Esophagus squamous epithelium (tissue), 5 donors: ENCODE measurements at places on chromosomes 4 and X. TPM values are rescaled to one million over a fixed set of nuclear protein-coding genes. Genes with fewer than 3 reads are reported as not detected.
A peak's percentile ranks its signal among the peaks of the same experiment; 100 is the strongest.

Gene TCEAL4
- 48.4 TPM for total RNA-seq

Gene SNCA
- 16.3 TPM for total RNA-seq

Gene PASD1
- not detected for total RNA-seq

Gene MCTS1
- total RNA-seq: 33.1 TPM

DNA sequence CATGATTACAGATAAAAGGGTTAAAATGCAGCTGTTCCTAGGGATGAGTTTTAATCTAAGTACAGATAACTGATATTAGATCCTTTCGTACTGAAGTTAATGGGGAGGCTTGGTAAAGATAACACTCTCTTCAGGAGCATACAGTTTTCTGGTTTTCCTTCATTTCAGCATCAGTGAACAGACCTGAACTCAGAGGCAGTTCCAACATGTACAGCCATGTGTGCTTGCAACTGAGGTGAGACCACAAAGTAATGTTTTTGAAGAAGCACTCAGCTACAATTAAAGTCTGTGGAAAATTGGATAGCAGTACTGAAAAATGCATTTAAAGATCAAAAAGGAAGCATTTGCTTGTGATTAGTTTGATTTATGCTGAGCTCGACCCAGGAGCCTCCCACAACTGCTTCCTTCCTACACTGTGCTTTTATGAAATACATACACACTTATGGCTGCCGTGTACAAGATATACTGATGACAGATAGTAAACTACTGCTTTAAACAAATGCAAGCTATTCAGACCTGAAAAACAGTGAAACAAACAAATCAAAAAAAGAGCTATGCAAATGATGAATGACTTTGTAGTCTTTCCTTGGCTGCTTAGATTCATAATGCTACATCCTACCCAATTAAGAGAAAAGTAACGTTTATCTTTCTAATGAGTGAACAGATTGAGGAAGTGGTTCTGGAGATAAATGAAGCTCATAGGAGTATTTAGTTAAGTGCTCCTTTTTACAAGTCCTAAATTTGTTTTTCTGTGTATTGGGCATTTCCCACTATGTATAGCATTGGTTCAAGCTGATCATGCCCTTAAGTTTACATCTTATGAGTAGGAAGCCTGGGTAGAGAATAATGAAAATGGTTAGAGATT lies 68.4 kb downstream of the PDLIM5 start:
- no peak overlapping the region for H3K27ac ChIP-seq
- DNase-seq: no peak
- no peak overlapping the region for H3K4me3 ChIP-seq
- H3K36me3 ChIP-seq: peaks cover 11% of the 10 kb centered on the region

DNA sequence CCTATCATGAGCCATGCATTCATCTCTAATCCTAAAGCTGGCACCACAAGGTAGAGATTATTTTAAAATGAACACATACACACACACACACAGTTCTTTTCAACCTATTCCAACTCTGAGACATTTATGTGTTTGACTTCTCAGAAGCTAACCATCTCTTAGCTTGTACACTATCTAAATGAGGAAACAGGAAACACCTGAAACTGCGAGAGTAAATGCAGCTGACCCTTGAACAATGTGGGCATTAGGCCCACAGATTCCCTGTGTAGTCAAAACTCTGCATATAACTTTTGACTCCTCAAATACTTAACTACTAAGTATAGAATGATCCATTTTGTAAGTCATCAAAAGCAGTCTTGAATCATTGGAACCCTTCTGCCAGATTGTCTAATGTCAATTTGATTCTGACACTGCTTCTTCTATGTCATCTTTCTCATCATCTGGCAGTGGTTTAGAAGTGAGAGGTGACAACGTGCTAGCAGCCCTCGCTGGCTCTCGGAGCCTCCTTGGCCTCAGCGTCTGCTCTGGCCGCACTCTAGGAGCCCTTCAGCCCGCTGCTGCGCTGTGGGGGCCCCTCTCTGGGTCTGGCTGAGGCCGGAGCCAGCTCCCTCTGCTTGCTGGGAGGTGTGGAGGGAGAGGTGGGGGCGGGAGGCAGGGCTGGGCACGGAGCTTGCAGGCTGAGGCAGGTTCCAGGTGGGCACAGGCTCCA lies 21.4 kb upstream of the IL15 start:
- H3K27me3 ChIP-seq: no peaks in the 10 kb centered on the region
- H3K27ac ChIP-seq: no peak overlapping the region
- no peaks in the 10 kb centered on the region for H3K4me1 ChIP-seq
- DNase-seq: no peak

DNA sequence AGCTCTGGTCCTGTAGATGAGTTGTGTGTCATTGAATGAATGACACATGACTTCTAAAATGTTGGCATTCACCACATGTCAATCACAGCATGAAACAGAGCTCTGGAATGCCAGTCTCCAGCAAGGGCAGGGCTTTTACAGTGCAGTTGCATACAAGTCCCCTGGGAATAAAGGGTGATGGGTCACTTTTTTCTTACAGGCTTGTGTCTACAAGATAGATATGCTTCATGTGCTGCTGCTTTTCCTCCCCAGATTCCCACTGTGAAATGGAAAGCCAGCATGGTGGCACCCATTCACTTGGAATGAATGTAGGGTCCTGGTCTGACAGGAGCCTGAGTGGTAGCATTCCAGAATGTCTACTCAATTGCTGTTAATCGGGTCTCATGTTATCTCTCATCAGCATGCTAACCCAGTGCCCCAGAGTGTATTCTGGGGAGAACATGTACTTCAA lies 159.1 kb upstream of the KIT start:
- no peaks in the 10 kb centered on the region for H3K27me3 ChIP-seq
- DNase-seq: no peak
- H3K4me1 ChIP-seq: no peaks in the 10 kb centered on the region
- no peaks in the 10 kb centered on the region for H3K36me3 ChIP-seq
- H3K27ac ChIP-seq: no peak overlapping the region
- no peak overlapping the region for H3K4me3 ChIP-seq

GRCh38 chrX:80016182-80016581 lies 1.6 kb downstream of the TBX22 start:
- no peaks in the 10 kb centered on the region for H3K36me3 ChIP-seq
- H3K4me3 ChIP-seq: no peak overlapping the region
- DNase-seq: no peak
- no peak overlapping the region for H3K27ac ChIP-seq
- H3K4me1 ChIP-seq: no peaks in the 10 kb centered on the region
- no peaks in the 10 kb centered on the region for H3K27me3 ChIP-seq

DNA sequence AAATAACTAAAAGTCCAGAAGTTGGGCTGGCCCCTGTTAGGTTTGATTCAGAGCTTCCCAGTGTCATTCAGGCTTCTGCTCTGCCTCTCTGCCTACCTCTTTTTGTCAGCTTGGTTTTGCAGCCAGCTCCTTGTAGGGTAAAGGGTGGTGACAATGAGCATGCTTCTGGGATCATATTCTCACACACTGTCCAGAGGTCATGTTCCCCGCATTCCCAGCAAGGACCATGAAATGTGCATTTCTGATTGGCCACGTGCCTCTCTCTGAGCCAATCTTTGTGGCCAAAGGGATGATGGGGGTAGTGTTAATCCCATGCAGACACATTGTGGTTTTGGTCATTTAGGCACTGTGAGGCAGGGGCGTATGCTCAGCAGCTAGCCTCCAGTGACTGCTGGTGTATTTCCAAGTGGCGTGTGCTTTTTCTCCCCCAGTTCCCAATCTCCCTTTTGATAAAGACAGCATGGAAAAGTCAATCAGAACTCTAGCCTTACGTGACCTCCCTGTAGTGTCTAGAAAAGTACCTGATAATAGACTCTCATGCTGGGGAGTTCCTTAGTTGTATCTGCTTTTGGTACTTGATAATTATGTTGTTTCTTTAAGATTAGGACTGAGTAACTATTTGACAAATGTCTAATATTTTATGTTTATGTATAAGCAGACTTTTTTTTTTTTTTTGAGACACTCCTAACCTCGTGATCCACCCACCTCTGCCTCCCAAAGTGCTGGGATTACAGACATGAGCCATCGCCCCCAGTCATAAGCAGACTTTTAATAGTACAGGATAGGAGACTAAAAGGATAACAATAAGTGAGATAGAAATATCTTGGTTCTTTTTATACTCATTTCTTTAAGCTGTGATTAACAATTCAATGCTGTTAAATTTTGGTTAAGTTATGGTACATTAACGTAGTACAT lies 57.8 kb downstream of the KIAA0232 start:
- H3K4me3 ChIP-seq: no peak overlapping the region
- peaks cover 5% of the 10 kb centered on the region for H3K36me3 ChIP-seq
- H3K27me3 ChIP-seq: no peaks in the 10 kb centered on the region
- H3K27ac ChIP-seq: no peak overlapping the region

- no peak for DNase-seq
- H3K27me3 ChIP-seq: no peaks in the 10 kb centered on the region
- H3K36me3 ChIP-seq: no peaks in the 10 kb centered on the region
- no peak overlapping the region for H3K27ac ChIP-seq
Observed at GRCh38 chr4:174066611-174067205, 216.8 kb downstream of the FBXO8 start.

GRCh38 chr4:38565271-38566199 lies 98.5 kb upstream of the KLF3 start:
- no peaks in the 10 kb centered on the region for H3K27me3 ChIP-seq
- no peak for DNase-seq
- H3K36me3 ChIP-seq: no peaks in the 10 kb centered on the region
- peaks cover 50% of the 10 kb centered on the region for H3K4me1 ChIP-seq

DNA sequence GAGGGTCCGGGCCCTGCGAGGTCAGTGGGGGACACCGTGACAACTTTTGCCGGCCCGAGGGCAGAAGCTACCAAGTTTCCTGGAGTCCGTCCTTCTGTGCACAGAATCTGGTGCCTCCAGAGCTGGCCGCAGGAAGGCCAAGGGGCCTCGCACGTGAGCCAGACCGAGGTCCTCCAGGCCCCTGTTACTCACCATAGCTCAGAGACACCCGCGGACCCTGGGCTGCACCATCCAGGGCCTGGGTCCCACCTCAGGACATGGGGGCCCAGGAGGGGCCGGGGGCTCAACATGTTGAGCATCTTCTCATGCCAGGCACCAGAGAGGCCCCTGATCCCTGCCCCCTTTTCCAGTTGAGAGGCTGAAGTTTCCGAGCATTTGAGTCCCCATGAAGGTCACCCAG lies 87.9 kb downstream of the HMX1 start:
- H3K4me3 ChIP-seq: no peak overlapping the region
- no peak for DNase-seq
- H3K36me3 ChIP-seq: no peaks in the 10 kb centered on the region
- no peak overlapping the region for H3K27ac ChIP-seq
- peaks cover 34% of the 10 kb centered on the region for H3K27me3 ChIP-seq
- no peaks in the 10 kb centered on the region for H3K4me1 ChIP-seq

GRCh38 chr4:86521373-86521969 lies 72.6 kb upstream of the PTPN13 start:
- no peak overlapping the region for H3K4me3 ChIP-seq
- H3K36me3 ChIP-seq: no peaks in the 10 kb centered on the region
- DNase-seq: no peak
- no peaks in the 10 kb centered on the region for H3K27me3 ChIP-seq
- no peaks in the 10 kb centered on the region for H3K4me1 ChIP-seq

- H3K36me3 ChIP-seq: no peaks in the 10 kb centered on the region
- no peaks in the 10 kb centered on the region for H3K4me1 ChIP-seq
- H3K4me3 ChIP-seq: no peak overlapping the region
- DNase-seq: no peak
- no peaks in the 10 kb centered on the region for H3K27me3 ChIP-seq
Observed at GRCh38 chrX:139924696-139925095, 8.2 kb downstream of the ATP11C start.

DNA sequence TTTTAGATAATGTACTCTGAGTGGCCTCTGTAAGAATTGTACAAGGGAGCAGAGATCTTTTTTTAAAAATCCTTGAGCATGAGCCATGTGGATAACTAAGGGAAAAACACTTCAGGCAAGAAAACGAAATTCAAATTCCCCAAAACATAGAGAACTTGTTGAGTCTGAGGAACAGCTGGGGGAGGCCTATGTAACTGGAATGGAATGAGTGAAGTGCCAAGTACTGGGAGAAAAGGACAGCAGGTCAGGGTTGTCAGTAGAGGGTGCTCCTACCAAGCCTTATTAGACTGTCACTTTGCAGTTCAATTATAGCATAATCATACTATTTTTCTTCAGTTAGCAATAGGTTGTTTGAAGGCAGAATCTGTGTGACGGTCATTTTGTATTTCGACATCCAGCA lies 135.1 kb downstream of the ARHGAP6 start:
- no peaks in the 10 kb centered on the region for H3K36me3 ChIP-seq
- no peak for DNase-seq
- no peaks in the 10 kb centered on the region for H3K27me3 ChIP-seq
- no peak overlapping the region for H3K4me3 ChIP-seq
- no peak overlapping the region for H3K27ac ChIP-seq

DNA sequence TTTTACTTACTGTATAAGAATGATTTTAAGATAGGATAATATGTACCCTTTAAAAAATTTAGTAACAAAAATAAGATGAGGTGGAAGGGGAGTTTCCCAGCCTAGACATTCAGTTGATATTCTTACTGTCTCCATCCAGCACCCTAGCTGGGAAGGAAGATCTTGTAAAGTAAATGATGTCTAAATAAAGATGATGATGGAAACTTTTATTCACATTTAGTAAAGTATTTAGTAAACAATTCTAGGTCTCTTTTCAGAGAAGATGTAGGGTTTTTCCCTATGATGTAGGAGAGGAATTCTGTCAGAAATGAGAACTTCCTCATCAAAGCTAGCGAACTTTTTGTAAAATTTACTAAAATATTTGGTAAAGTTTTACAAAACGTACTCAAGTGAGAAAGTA lies 136.8 kb downstream of the RAPGEF2 start:
- peak overlapping the region; percentile 52 for H3K27ac ChIP-seq
- no peak for DNase-seq
- H3K36me3 ChIP-seq: no peaks in the 10 kb centered on the region
- H3K4me3 ChIP-seq: no peak overlapping the region
- peaks cover 16% of the 10 kb centered on the region for H3K4me1 ChIP-seq
- H3K27me3 ChIP-seq: no peaks in the 10 kb centered on the region

DNA sequence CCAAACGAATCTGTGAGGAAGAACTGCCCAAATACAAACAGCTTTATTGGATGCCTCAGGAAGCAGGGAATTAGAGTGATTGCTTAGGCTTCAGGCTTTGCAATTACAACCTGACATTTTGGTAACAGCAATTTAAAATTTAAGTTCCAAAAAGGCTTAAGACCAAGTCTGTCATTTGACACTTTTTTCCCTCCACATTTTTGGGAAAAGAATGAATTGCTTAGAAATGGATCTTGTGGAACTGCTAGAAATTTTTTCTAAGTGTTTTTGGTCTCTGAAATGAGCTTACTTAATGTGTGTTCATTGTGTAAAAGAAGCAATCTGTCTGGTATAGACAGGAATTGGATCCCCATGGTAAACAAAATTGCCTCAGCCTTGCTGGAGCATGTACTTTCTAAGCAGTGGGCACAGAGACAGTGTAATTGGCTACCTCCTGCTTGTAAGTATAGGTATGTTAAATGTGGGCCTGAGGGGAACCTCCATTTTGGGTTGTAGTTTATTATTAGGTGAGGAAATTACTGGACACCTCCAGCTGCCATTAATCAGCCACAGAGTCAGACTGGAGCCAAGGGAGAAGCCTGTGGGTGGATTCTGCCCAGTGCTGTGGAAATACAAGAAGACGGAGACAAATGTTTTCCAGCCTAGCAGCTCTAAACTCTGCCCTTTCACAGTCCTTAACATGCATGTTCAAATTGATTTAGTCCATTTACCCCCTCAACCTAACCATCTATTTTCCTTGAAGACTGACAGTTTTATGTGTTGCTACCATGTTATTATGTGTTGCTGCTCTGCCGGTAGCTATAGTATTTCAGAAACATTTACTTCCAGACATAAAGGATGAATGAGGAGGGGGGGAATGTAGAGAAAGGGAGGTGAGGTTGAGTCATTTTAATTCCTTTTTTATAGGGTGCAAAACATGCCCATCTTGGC lies 473.0 kb downstream of the SPRY1 start:
- no peaks in the 10 kb centered on the region for H3K4me1 ChIP-seq
- no peaks in the 10 kb centered on the region for H3K36me3 ChIP-seq
- no peaks in the 10 kb centered on the region for H3K27me3 ChIP-seq
